Memory B cell (primary cell): ENCODE measurements at places on chromosomes 7 and 10.
A peak's percentile ranks its signal among the peaks of the same experiment; 100 is the strongest.

DNA sequence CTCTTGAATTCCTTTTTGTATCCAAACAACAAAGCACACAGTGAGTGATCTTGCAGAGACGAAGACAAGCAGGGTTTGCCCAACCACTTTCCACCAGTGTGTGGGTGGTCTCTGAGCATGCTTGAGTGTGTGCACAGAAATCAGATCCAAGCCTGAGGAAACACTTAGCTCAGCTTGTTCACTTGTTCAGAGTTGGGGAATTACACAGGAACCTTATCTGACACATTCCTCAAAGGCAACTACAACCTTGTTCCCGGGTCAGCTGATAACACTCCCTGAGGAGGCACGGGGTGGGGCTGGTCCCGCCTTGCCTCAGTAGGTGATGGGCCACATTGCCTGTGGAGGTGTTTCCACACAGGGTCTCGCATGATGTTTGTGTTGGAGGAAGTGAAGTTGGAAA is 216.9 kb downstream of the DYNC1I1 start:
- H3K27me3 ChIP-seq = peaks cover 12% of the 10 kb centered on the region
- no peak overlapping the region for H3K4me3 ChIP-seq
- no peak for DNase-seq
- H3K36me3 ChIP-seq = no peaks in the 10 kb centered on the region

DNA sequence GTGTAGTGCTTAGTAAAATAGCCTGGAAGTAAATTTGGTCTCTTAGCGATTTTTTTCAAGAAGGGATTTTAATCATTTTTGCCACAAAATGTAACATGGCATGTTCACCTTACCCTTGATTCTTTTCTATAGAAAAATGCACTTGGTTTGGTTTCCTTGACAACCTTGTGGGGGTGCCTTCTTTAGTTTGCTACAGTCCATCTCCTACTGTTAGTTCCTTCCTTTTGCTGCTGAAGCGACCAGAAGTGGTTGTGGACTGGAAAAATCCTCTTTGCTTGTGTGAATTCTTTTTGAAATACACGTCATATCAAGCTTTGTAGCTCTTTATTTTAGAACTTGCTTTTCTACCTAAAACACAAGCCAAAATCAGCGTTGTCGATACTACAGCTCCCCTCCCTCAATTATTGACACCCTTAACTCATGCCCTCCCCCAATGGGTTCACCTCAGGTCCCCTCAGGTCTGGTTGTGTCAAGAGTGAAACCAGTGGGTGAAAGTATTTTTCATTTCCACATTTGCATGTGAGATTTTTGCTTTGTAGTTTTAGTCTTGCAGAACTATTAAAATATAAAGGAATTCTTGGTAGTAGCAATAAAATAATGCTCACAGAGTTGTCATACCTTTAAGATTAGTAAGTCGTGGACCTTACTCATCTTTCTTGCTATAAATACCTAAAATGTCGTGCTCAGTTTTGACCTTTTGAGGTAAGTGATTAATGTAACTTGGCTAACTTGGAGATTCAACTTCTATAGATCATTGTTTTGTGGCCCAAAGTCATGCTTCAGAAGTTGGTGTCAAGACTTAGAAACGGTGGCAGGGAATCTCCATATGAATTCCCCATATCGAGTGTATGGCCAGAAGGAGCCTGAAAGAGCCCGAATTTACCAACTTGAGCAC is 1.5 kb downstream of the ACTR3B start:
- peaks cover 13% of the 10 kb centered on the region for H3K4me1 ChIP-seq
- H3K4me3 ChIP-seq = peak overlapping the region; percentile 91
- H3K27me3 ChIP-seq = peaks cover 1% of the 10 kb centered on the region
- peak overlapping the region; percentile 90 for H3K27ac ChIP-seq

GRCh38 chr7:81632418-81632817 is 137.4 kb downstream of the HGF start:
- H3K4me3 ChIP-seq = no peak overlapping the region
- DNase-seq = no peak
- no peak overlapping the region for H3K27ac ChIP-seq
- no peaks in the 10 kb centered on the region for H3K27me3 ChIP-seq
- H3K4me1 ChIP-seq = no peaks in the 10 kb centered on the region
- no peaks in the 10 kb centered on the region for H3K36me3 ChIP-seq

DNA sequence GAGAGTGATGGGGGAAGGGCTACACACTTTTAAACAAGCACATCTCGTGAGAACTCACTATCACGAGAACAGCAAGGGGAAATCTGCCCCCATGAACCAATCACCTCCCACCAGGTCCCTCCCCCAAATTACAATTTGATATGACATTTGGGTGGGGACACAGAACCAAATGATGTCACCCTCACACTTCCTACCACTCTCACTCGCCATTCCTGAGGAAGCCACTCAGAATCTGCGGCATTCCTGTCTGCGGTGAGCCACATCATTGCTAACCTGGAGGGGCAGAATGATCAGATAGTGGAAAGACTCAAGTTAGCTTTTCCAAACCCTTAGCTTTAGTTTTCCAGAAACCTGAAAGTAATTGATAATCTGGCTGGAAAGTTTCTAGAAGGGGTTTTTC is 66.9 kb downstream of the MYO3A start:
- no peak for DNase-seq
- no peak overlapping the region for H3K27ac ChIP-seq
- peaks cover 4% of the 10 kb centered on the region for H3K27me3 ChIP-seq
- no peaks in the 10 kb centered on the region for H3K36me3 ChIP-seq

DNA sequence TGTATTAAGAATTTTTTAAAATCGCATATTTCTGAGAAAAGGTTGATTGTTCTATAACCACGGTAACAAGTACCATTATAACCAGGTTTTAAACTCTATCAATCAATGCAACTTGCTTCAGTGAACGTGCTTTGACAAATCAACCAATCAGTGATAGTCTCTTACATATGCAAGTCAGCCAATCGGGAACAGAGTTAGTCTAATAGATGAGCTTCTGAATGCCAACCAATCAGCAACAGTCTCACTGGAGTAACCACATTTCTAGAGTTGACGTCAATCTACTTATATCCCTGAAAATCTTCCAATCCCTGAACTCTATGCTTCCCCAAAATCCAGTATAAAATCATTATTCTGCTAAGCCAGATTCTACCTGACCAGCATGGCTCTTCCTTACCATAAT is 44.7 kb upstream of the TRUB1 start:
- H3K4me1 ChIP-seq = no peaks in the 10 kb centered on the region
- H3K4me3 ChIP-seq = no peak overlapping the region
- DNase-seq = no peak
- H3K27ac ChIP-seq = no peak overlapping the region
- H3K27me3 ChIP-seq = peaks cover 2% of the 10 kb centered on the region

GRCh38 chr10:133159611-133159949 is 439 bp upstream of the KNDC1 start:
- no peak for DNase-seq
- peak overlapping the region; percentile 47 for H3K4me3 ChIP-seq
- peaks cover 10% of the 10 kb centered on the region for H3K27me3 ChIP-seq
- peaks cover 3% of the 10 kb centered on the region for H3K4me1 ChIP-seq
- H3K36me3 ChIP-seq = no peaks in the 10 kb centered on the region

DNA sequence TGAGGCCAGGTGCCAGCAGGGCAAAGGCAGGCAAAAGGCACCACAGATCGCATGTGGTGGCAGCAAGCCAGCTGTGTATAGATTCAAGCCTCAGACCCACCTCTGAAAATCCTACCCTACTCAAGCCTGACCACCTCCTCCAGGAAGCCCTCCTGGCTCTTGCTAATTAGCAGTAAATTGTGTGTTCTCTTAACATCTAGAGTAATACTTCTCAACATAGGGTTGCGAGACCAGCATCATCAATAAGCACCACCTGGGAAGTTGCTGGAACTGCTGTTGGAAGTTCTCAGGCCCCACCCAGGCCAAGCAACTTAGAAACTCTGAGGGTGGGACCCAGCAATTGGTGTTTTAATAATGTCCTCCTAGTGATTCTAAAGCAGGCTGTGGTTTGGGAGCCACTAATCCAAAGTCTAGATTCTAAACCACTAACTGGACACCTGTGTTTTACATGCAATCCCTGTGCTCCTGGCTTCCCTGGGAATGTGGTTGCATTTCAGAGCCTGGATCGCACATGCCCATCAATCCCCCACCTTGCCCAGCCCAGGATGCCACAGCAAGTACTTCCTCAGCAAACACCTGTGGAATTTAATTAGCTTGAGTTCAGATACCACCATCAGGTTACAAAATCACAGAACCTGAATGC is 46.2 kb downstream of the KCNMA1 start:
- H3K4me3 ChIP-seq = no peak overlapping the region
- peaks cover 3% of the 10 kb centered on the region for H3K4me1 ChIP-seq
- no peaks in the 10 kb centered on the region for H3K36me3 ChIP-seq
- no peak for DNase-seq

DNA sequence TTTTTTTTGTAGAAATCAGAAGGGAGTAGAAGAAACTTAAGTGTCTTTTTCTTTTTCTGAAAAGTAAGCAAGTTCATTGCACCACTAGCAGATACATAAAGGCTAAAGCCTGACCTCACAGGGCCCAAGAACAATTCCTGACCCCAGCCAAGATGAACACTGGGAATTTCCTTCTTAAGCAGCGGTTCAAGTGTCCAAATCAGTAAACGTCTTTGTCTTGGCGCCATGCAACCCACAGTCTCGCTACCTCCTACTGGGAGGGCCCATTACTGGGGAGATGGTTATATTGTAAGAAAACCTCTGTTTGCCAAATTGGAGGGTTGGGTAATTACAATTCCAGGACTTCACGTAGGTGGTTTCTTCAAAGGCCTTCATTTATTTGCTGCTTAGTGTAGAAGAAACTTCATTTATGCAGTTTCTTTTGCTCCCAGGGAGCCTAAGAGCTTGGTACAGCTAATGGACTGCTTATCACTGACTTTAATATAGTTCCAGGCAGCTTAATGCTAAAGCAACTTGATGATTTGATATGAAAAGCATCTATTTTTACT is 58.3 kb upstream of the ADRB1 start:
- peaks cover 10% of the 10 kb centered on the region for H3K4me1 ChIP-seq
- H3K4me3 ChIP-seq = no peak overlapping the region
- no peaks in the 10 kb centered on the region for H3K36me3 ChIP-seq
- no peak for DNase-seq

- H3K36me3 ChIP-seq = no peaks in the 10 kb centered on the region
- no peak overlapping the region for H3K27ac ChIP-seq
- no peaks in the 10 kb centered on the region for H3K4me1 ChIP-seq
- peaks cover 3% of the 10 kb centered on the region for H3K27me3 ChIP-seq
- no peak overlapping the region for H3K4me3 ChIP-seq
Measured at GRCh38 chr10:75492173-75492925, 60.9 kb downstream of the LRMDA start.
